ENCODE measurements at places on chromosomes 4 and X.

GRCh38 chr4:4480685-4481398 is 61.0 kb downstream of the STX18 start:
- peaks cover 13% of the 10 kb centered on the region for H3K4me1 ChIP-seq
- H3K4me3 ChIP-seq, result no peak overlapping the region
- peak overlapping the region; percentile 8 for H3K27ac ChIP-seq
- DNase-seq, result peak; percentile 37
- H3K27me3 ChIP-seq, result no peaks in the 10 kb centered on the region

DNA sequence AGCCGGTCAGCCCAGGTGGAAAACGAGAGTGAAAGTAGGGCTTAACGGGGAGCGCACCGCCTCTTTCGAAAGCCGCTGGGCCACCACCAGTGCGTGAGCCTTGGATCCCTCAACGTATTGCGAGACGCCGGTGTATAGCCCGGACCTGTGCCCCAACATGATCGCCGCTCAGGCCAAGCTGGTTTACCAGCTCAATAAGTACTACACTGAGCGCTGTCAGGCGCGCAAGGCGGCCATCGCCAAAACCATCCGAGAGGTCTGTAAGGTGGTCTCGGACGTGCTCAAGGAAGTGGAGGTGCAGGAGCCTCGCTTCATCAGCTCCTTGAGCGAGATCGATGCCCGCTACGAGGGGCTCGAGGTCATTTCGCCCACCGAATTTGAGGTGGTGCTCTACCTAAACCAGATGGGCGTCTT is 929 bp downstream of the MAB21L2 start:
- H3K4me3 ChIP-seq, result peak overlapping the region; percentile 64
- peaks cover 14% of the 10 kb centered on the region for H3K4me1 ChIP-seq
- peak overlapping the region; percentile 86 for H3K27ac ChIP-seq
- H3K27me3 ChIP-seq, result no peaks in the 10 kb centered on the region

GRCh38 chrX:114841051-114841450 is 176.4 kb downstream of the IL13RA2 start:
- peak; percentile 0 for DNase-seq
- H3K4me1 ChIP-seq, result no peaks in the 10 kb centered on the region
- H3K4me3 ChIP-seq, result no peak overlapping the region
- no peak overlapping the region for H3K27ac ChIP-seq

DNA sequence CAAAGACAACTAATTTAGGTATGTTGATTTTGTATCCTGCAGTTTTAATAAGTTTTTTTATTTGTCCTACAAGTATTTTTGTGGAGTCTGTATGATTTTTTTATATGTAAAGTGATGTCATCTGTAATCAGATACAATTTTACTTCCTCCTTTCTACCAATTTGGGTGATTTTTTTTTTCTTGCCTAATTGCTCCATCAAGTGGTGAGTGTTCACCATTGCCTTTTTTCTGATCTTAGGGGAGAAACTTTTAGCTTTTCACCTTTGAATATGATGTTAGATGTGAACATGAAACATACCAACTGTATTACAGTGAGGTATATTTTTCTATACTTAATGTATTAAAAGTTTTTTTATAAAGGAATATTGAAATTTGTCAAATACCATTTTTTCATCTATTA is 362.3 kb downstream of the PABPC4L start:
- DNase-seq, result no peak
- H3K4me3 ChIP-seq, result no peak overlapping the region
- H3K27ac ChIP-seq, result no peak overlapping the region
- no peaks in the 10 kb centered on the region for H3K36me3 ChIP-seq
- no peaks in the 10 kb centered on the region for H3K27me3 ChIP-seq

- H3K27me3 ChIP-seq, result peaks cover 15% of the 10 kb centered on the region
- H3K4me1 ChIP-seq, result no peaks in the 10 kb centered on the region
- H3K4me3 ChIP-seq, result no peak overlapping the region
- no peaks in the 10 kb centered on the region for H3K36me3 ChIP-seq
Measured at GRCh38 chr4:75895744-75896314, 6.4 kb downstream of the PPEF2 start.

Measured in mesenchymal stem cell (in vitro differentiated cells and primary cell).